ENCODE measurements at places on chromosomes 6 and 20. TPM values are rescaled to one million over a fixed set of nuclear protein-coding genes. Genes with fewer than 3 reads are reported as not detected.
A peak's percentile ranks its signal among the peaks of the same experiment; 100 is the strongest.

- H3K27me3 ChIP-seq, result no peaks in the 10 kb centered on the region
- no peaks in the 10 kb centered on the region for H3K36me3 ChIP-seq
- H3K4me1 ChIP-seq, result no peaks in the 10 kb centered on the region
- no peak overlapping the region for H3K4me3 ChIP-seq
- no peak for DNase-seq
These were observed 54.4 kb downstream of the JAG1 start for GRCh38 chr20:10619427-10619826.

- H3K36me3 ChIP-seq, result no peaks in the 10 kb centered on the region
- H3K27ac ChIP-seq, result no peak overlapping the region
- H3K4me1 ChIP-seq, result no peaks in the 10 kb centered on the region
- DNase-seq, result no peak
These were observed 100.7 kb upstream of the HMGN3 start for GRCh38 chr6:79335133-79335674.

The OR2H1 gene
- total RNA-seq, result not detected

GRCh38 chr20:50246367-50247195 is 56.0 kb downstream of the CEBPB start:
- H3K4me1 ChIP-seq, result no peaks in the 10 kb centered on the region
- no peak overlapping the region for H3K27ac ChIP-seq
- H3K4me3 ChIP-seq, result no peak overlapping the region

GRCh38 chr20:16387666-16388065 is 185.6 kb downstream of the KIF16B start:
- no peak overlapping the region for H3K27ac ChIP-seq
- H3K36me3 ChIP-seq, result no peaks in the 10 kb centered on the region
- H3K4me3 ChIP-seq, result no peak overlapping the region
- peaks cover 37% of the 10 kb centered on the region for H3K4me1 ChIP-seq
- H3K27me3 ChIP-seq, result no peaks in the 10 kb centered on the region

DNA sequence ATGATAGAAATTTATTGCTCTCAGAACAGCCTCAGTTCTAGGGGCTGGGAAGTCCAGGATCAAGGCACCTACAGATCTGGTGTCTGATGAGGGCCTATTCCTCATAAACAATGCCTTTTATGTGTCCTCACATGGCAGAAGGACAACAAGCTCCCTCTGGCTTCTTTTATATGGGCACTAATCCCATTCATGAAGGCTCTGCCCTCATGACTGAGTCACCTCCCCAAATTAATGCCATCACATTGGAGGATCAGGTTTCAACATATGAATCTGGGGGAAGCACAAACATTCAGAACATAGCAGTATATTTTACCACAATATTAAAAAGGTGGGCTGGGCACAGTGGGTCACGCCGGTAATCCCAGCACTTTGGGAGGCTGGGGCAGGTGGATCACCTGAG is 58.5 kb upstream of the CCN6 start:
- H3K4me1 ChIP-seq, result peaks cover 4% of the 10 kb centered on the region
- no peak overlapping the region for H3K27ac ChIP-seq
- peaks cover 23% of the 10 kb centered on the region for H3K27me3 ChIP-seq
- DNase-seq, result no peak
- no peaks in the 10 kb centered on the region for H3K36me3 ChIP-seq
- H3K4me3 ChIP-seq, result no peak overlapping the region

The OPRM1 gene
- total RNA-seq, result not detected

The NRN1 gene
- not detected for total RNA-seq

The PKIB gene
- not detected for total RNA-seq

DNA sequence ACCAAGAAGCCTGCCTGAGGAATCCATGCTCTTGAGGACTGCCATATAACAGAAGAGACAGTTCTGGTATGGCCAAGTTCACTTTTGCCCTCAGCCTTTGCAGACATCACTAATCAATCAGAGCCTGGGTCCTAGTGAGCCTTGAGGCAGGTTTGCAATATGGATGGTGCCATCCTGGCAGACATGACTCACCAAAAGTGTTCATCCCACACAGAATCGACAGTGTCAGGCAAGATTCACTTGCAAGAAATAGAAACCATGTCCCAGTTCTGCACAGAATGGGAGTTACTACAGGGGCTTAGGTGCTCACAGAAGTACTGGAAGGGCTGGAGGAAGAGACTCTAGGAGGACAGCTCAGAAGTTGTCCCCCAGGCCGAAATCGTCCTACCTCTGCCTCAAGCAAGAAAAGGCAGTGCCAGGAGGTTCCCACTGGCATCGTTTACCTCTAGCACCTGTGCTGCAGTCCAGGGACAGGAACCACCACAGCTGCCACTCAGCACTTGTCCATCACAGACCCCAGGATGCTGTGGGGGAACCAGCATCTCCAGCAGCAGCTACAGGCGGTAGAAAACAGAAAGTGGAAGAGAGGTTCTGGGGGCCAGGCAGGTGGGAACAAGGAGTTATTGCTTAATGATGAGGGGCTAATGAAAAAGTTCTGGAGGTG is 42.6 kb upstream of the PHACTR3 start:
- no peaks in the 10 kb centered on the region for H3K27me3 ChIP-seq
- no peaks in the 10 kb centered on the region for H3K4me1 ChIP-seq
- DNase-seq, result no peak
- no peaks in the 10 kb centered on the region for H3K36me3 ChIP-seq
- H3K4me3 ChIP-seq, result no peak overlapping the region
- H3K27ac ChIP-seq, result no peak overlapping the region

DNA sequence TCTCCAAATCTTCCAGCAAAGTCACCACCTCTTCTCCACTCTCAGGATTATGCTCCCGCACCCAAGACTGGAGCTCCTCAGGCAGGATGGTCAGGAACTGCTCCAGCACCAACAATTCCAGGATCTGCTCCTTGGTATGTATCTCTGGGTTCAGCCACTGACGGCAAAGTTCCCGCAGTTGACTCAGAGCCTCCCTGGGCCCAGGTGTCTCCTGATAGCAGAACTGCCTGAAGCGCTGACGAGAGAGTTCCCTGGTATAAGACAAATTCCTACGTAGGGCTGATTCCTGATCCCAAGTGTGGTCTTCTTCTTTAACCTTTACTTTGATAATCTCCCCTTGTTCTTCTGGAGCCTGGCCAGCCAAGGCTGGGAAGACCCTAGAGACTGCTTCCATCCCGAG is 60.6 kb downstream of the GPX5 start:
- no peaks in the 10 kb centered on the region for H3K36me3 ChIP-seq
- no peak for DNase-seq
- no peak overlapping the region for H3K27ac ChIP-seq
- H3K4me3 ChIP-seq, result no peak overlapping the region
- H3K4me1 ChIP-seq, result peaks cover 18% of the 10 kb centered on the region

GRCh38 chr6:53361549-53362031 is 12.8 kb upstream of the ELOVL5 start:
- no peaks in the 10 kb centered on the region for H3K36me3 ChIP-seq
- peaks cover 42% of the 10 kb centered on the region for H3K4me1 ChIP-seq
- peak overlapping the region; percentile 13 for H3K27ac ChIP-seq
- H3K27me3 ChIP-seq, result no peaks in the 10 kb centered on the region
- peak; percentile 34 for DNase-seq

DNA sequence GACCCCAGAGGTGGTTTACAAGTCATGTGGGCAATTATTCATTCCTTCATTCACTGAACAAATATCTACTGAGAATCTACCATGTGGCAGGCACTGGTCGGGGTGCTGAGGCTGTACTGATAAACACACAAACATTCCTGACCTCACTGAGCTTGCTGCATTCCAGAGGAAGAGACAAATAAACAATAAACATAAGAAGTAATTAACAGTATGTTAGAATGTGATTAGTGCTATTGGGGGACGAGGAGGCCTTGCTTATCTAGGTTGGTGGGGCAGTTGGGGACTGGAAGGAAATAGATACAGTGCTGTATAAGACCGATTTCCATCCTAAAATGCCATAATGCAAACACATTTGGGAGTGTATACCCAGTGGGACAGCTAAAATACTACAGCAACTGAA is 44.1 kb downstream of the MAK start:
- H3K36me3 ChIP-seq, result no peaks in the 10 kb centered on the region
- no peak for DNase-seq
- no peak overlapping the region for H3K4me3 ChIP-seq
- H3K27me3 ChIP-seq, result no peaks in the 10 kb centered on the region

DNA sequence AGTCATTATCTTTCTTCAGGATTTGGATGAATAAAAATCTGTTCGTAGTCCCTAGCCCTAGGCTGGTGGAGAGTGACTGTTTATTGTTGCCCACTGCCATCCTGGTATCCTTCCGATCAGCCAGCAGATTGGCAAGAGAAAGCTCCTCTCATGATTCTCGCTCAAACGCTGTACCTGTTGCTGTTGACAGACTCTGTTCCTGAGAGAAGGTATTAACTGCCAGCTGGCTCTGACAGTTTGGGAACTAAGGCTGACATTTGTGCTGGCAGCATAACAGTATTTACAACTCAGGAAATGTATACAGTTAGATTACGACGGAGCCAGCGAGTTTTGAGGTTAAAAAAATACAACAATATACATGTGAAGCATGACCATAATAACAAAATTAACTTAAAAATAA is 674.5 kb downstream of the PRKN start:
- H3K36me3 ChIP-seq, result no peaks in the 10 kb centered on the region
- no peaks in the 10 kb centered on the region for H3K27me3 ChIP-seq
- DNase-seq, result no peak
- no peaks in the 10 kb centered on the region for H3K4me1 ChIP-seq
- no peak overlapping the region for H3K4me3 ChIP-seq

DNA sequence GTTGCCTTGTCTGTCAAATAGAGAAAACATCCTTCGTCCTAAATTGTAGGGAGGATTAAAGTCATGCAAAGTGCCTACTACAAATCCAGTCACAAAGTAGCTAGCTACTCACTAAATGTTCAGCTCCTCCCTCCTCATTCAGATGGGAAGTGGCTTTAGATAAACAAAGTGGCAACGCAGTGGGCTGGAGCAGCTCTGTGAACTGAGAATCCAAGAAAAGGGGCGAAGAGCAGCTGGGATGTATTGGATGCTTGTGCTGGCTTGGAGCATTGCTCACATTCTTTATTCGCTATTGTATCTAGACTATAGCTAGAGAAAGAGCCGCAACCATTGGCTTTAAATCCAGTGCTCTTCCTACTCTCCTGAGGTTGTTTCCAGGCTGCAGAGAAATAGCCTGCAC is 10.3 kb downstream of the MOG start:
- DNase-seq, result no peak
- H3K36me3 ChIP-seq, result no peaks in the 10 kb centered on the region
- H3K27ac ChIP-seq, result no peak overlapping the region

DNA sequence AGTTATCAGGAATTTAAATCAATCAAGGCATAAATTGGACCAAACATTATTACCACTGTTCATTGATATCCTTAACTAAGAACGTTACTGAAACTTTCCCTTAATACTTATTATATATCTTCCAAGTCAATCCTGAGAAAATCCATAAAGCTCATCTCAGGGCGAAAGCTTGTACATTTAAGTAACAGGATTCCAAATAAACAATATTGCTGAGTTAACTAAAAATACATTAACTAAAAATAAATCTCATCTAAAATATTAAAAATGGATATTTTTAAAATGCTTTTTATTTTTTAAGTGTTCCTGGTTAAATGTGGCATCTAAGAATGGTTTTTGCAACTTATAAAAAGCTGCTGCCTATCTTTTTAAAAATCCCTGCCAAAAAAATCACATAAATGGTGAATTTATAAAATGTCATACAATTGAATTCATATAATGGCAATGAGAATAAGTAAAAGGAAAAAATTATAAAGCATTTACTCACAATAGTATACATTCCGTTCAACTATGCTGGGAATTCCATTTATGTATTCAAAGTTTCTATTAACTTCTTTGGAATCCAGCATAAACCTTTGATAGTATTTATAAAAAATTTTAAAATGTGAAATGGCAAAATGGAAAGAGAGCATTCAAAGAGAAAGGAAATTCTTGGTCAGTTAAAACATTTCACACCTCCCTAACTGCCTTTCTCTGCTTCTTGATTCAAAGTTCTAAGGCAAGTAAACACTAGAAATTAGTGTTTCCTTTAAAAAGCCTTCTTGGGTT is 20.8 kb upstream of the GMDS start:
- H3K4me1 ChIP-seq, result no peaks in the 10 kb centered on the region
- H3K36me3 ChIP-seq, result peaks cover 6% of the 10 kb centered on the region
- H3K27me3 ChIP-seq, result no peaks in the 10 kb centered on the region
- no peak overlapping the region for H3K4me3 ChIP-seq
- no peak overlapping the region for H3K27ac ChIP-seq

The HEY2 gene
- not detected for total RNA-seq

The ENPP3 gene
- total RNA-seq, result 0.25 TPM

- H3K27ac ChIP-seq, result no peak overlapping the region
- H3K4me1 ChIP-seq, result peaks cover 11% of the 10 kb centered on the region
- H3K27me3 ChIP-seq, result no peaks in the 10 kb centered on the region
- peaks cover 3% of the 10 kb centered on the region for H3K36me3 ChIP-seq
- no peak overlapping the region for H3K4me3 ChIP-seq
These were observed 9.4 kb downstream of the STX11 start for GRCh38 chr6:144159742-144160141.

The CST8 gene
- total RNA-seq, result not detected

- no peak overlapping the region for H3K27ac ChIP-seq
- H3K36me3 ChIP-seq, result no peaks in the 10 kb centered on the region
- no peak overlapping the region for H3K4me3 ChIP-seq
- no peaks in the 10 kb centered on the region for H3K4me1 ChIP-seq
- no peaks in the 10 kb centered on the region for H3K27me3 ChIP-seq
These were observed 38.4 kb downstream of the VSTM2L start for GRCh38 chr20:37941332-37941731.

DNA sequence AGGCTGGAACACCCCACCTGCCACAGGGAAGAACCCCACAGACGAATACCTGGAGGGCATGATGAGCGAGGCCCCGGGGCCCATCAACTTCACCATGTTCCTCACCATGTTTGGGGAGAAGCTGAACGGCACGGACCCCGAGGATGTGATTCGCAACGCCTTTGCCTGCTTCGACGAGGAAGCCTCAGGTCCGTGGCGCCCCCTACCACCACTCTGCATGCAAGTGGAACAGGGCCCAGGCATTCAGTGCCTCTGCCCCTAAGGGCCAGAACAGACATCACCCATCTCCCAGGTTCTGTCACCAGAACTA is 6.6 kb downstream of the MYL9 start:
- DNase-seq, result peak; percentile 8
- H3K4me1 ChIP-seq, result no peaks in the 10 kb centered on the region
- H3K36me3 ChIP-seq, result no peaks in the 10 kb centered on the region
- no peak overlapping the region for H3K27ac ChIP-seq
- no peak overlapping the region for H3K4me3 ChIP-seq

The B3GAT2 gene
- not detected for total RNA-seq

GRCh38 chr20:59560588-59561227 is 43.6 kb upstream of the PHACTR3 start:
- no peaks in the 10 kb centered on the region for H3K36me3 ChIP-seq
- H3K27me3 ChIP-seq, result peaks cover 3% of the 10 kb centered on the region
- H3K27ac ChIP-seq, result no peak overlapping the region
- no peak overlapping the region for H3K4me3 ChIP-seq
- no peaks in the 10 kb centered on the region for H3K4me1 ChIP-seq

The APOBEC2 gene
- not detected for total RNA-seq

GRCh38 chr20:60055740-60056139 is 97.5 kb downstream of the CDH26 start:
- no peaks in the 10 kb centered on the region for H3K36me3 ChIP-seq
- H3K27ac ChIP-seq, result no peak overlapping the region
- H3K4me1 ChIP-seq, result peaks cover 23% of the 10 kb centered on the region
- H3K4me3 ChIP-seq, result no peak overlapping the region
- H3K27me3 ChIP-seq, result no peaks in the 10 kb centered on the region

- no peak overlapping the region for H3K4me3 ChIP-seq
- no peaks in the 10 kb centered on the region for H3K36me3 ChIP-seq
These were observed 107.3 kb downstream of the TFAP2B start for GRCh38 chr6:50925981-50926380.
